ENCODE measurements at places on chromosomes 2 and 18. TPM values are rescaled to one million over a fixed set of nuclear protein-coding genes. Genes with fewer than 3 reads are reported as not detected.

DNA sequence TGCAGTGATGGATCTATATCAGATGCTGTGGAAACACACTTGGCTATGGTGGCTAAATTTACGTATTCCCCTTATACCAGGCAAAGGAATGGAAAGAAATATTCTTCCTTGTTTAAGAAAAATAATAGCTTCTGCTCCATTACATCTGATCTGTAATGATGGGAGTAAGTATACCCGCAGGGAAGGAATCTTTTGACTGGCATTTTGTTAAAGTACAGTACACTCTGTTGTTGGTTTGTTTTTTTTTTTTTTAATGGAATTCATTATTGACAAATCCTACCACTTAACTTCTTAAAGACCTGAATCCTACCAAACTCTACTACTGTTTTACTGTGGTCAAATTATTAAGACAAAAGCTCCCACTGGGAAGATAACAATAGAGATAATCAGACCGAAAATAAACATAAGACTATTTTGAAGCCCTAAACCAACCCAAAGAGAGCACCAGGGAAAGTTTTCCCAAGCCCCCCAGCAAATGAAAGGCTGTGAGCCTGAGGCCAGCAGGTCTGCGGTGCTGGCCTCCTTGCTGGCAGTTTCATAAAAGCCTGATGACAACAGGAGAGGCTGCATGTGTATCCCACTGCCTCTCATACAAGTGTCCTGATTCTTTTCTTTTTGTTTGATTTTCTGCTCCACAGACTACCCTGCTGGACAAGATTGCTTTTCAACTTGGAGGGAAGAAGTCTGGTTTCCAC lies 101.0 kb downstream of the SLC25A12 start:
- H3K4me3 ChIP-seq = no peak overlapping the region
- H3K4me1 ChIP-seq = no peaks in the 10 kb centered on the region
- no peaks in the 10 kb centered on the region for H3K36me3 ChIP-seq
- H3K27me3 ChIP-seq = no peaks in the 10 kb centered on the region
- no peak for DNase-seq

Gene UPP2
- not detected for total RNA-seq

GRCh38 chr18:9731380-9731779 lies 23.3 kb downstream of the RAB31 start:
- H3K4me1 ChIP-seq = no peaks in the 10 kb centered on the region
- H3K27me3 ChIP-seq = no peaks in the 10 kb centered on the region
- no peak overlapping the region for H3K27ac ChIP-seq
- H3K36me3 ChIP-seq = no peaks in the 10 kb centered on the region
- no peak overlapping the region for H3K4me3 ChIP-seq

DNA sequence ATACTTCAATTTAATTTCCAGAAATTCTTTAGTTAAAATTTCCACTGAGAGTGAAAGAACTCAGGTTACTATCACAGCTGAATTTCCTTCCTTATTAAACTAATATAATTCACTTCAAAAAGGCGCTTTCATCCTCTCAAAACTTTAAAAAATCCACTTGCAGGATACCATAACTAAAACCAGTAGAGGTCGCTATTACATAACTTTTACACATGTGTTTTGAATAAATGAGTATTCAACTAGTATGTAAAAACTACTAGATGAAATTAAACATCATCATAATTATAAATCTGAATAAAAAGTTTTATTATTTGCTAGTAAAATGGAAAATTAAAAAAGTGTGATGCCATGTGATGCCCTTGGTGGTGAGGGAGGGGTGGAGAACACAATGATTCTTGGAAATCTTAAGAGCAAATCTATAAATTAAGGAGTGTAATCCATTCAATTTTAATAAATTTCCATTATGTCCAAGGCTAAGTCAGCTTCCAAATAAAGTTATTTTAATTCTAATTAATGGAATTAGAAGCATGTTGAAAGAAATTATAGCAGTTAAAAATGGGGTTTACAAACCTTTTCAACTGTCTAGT lies 61.4 kb downstream of the SOS1 start:
- DNase-seq = no peak
- H3K4me3 ChIP-seq = no peak overlapping the region
- H3K27me3 ChIP-seq = no peaks in the 10 kb centered on the region
- H3K4me1 ChIP-seq = no peaks in the 10 kb centered on the region
- H3K27ac ChIP-seq = no peak overlapping the region

Gene CCDC68
- 46.8 TPM for total RNA-seq

DNA sequence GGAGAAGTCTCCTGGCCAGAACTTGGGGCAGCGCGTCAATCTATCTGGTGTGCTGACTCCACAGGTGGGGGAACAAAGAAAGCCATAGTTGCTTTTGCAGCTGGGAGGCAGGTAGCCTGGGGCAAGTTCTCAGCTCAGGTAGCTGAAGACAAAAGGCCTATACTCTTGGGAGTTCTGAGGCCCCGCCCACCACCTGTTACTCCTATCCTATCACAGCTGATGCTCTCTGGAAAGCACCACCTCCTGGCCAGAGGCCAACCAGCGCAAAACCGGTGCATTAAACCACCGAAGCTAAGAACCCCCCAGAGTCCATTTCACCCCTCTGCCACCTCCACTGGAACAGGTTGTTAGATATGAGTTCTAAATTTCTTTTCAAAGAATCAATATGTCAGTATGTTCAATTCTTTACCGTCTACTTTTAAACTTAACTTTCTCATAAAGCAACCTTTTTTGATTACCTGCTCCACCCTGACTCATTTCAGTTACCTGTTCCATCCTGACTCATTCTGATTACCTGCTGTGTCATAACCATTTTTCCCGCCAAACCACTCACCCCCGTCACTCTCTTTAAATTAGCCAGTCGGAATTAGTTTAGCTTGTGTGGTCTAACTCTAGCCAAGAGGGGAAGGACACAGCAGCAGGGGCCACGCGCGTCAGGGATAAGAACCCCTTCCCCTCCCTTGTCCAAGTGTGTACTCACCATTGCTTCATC lies 43.4 kb downstream of the UPP2 start:
- no peaks in the 10 kb centered on the region for H3K36me3 ChIP-seq
- no peak overlapping the region for H3K4me3 ChIP-seq
- no peak overlapping the region for H3K27ac ChIP-seq
- no peaks in the 10 kb centered on the region for H3K4me1 ChIP-seq
- H3K27me3 ChIP-seq = no peaks in the 10 kb centered on the region
- no peak for DNase-seq

Measured in colonic mucosa (tissue), 4 donors.